ENCODE measurements at places on chromosomes 13 and 19.

DNA sequence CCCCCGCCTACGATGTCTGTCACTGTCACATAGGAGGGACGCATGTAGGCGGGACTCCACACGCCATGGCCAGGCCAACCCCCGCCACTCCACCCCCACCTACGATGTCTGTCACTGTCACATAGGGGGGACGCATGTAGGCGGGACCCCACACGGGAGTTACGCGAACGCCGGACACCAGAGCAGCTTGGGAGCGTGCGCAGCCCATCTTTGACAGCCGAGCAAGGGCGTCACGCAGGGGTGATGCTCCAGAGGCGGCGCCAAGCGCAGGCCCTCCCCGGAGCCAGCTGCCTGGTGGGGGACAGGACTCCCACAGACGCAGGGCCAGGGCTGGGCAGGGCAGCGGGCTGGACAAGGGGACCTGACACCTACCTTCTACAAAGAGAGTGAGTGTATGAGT lies 20.0 kb downstream of the ZNF787 start:
- no peak for DNase-seq

DNA sequence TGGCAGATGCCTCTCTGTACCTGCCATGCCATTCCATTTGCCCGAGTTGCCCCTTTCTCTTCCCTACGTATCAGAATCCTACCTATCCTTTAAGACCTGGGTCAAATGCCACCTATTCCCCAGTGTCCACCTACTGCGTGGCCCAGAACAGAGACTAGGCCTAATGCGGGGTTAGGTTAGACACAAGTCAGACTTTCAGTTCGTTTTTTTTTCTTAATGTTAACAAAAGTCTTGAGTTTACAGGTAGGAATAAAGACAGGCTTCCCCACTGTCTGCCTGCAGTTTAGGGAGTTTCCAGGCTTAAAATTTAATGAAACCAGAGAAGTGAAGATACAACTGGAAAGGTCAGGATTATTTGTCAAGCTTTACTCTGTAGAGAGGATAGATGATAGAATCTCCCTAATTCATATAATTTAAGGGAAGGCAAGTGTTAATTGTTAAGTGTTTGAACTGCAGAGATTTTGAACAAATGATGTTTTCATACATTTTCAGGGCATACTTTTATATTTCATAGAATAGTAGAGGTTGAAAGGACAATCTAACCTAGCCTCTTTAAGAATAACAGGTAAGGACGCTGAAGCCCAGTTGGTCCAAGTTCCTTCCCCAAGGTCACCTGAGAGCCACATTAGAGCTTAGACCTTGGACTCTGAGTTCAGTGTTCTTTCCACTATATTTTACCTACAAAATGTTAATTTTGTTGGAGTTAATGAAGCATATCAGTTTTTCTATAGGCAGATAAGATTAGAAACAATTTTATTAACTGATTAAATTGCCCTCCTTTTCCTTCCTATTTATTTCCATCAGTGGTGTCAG lies 35.8 kb downstream of the FRY start:
- DNase-seq, result no peak

GRCh38 chr19:40549007-40549708 lies 27.5 kb upstream of the SHKBP1 start:
- DNase-seq, result peak; percentile 57

- no peak for DNase-seq
These were observed 826.4 kb downstream of the GPC5 start for GRCh38 chr13:92224825-92225224.

DNA sequence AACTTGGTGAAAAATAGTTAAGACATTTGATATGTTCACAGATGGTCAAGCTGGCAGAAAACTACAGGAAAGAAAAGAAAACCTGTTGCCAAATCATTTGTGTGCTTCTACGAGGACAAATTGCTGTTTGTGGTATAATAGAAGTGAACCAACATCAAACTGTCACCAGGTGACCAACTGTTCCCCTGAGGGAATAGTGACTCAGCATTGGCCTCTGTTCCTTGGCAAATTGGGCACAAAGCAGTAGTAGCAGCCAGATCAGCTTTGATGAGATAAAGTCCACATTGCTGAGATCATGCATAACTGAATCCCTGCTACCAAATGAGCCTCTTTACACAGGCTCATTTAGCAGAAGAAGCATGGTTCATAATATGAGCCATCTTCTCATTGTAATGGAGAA lies 103.5 kb downstream of the POSTN start:
- no peak for DNase-seq

GRCh38 chr13:51590231-51590970 lies 6.1 kb downstream of the WDFY2 start:
- DNase-seq, result no peak

DNA sequence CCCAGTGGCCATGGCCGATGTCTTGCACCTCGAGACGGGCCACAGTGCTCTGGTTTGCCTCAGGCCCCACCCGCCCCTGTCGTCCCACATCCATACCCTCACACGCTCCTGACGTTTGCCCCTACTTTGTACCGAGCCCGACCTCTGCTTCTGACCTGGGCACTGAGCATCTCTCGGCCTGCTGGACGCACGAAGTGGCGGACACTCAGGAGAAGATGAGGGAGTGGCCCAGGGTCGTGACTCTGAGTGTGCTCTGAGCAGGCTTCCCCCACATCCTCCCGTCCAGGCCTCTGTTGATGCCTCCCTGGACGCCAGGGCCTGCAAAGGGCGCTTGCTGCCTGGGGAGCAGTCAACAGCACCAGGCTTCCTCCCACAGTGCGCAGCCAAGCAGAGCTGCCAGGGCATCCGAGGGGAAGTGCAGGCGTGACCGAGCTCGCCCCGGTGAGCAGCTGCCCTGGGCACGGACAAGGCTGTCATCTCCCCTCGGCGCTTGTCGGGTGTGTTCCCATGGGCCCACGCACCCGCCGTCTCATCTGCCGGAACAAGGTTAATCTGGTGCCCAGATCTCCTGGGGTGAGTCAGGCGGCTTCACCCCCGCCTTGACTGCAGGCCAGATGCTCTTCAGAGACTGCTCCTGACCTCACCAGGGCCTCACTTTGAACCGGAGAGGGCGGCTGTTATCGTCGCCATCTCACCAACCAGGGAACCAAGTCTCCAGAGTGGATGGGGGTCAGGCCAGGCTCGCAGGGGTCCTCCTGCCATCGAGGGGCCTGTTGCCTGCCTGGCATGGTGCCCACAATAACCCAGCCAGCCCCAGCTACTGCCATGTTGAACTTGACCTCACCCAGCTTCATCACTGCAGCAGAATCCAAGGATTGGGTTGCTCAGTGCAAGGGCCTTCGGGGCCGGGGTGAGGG lies 27.2 kb downstream of the COMP start:
- no peak for DNase-seq

- no peak for DNase-seq
These were observed 8.5 kb upstream of the SIGLEC8 start for GRCh38 chr19:51466723-51467122.

DNA sequence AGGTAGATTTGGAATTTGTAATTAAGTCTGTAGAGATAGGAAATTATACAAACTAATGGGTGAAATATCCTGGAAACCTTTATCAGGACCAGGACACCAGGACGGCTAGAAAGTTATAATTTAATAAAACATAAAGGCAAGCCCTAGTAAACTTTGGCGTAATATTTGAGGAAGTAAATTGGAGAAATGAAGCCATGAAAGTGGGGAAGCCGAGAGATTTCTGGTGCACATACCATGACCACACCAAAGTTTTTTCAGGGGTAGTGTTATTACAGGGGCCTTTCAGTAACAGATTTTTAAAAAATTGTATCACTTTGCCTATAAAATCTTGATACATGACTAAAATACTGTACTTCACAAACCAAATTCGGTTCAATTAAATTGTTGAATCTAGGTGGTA lies 54.7 kb upstream of the URAD start:
- no peak for DNase-seq

- DNase-seq, result no peak
These were observed 148.9 kb downstream of the GPC6 start for GRCh38 chr13:93375491-93375890.

GRCh38 chr13:21139374-21139773 lies 37.0 kb downstream of the SKA3 start:
- DNase-seq, result no peak

- DNase-seq, result no peak
These were observed 9.0 kb upstream of the CEBPA start for GRCh38 chr19:33311326-33311682.

GRCh38 chr13:58573743-58574142 lies 942.2 kb downstream of the PCDH17 start:
- no peak for DNase-seq

DNA sequence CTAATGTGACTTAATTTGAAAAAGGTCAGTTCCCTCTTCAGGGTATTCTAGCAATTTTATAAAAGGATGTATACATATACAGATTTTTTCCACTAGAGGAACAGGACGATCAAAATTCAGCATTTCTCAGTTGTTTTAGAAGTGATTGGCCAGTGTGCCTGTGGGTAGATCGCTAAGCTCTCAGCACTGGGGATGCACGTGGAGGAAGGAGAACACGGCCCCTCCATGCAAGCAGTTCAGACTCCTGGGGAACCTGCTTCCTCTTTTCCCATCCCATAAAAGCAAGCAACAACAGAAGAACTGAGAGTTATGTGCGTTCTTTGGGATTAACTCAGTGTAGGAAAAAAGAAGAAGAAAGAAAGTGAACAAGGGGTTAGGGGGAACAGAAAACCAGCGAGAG lies 328.8 kb downstream of the FOXO1 start:
- DNase-seq, result no peak

- no peak for DNase-seq
These were observed 83.6 kb downstream of the FGF14 start for GRCh38 chr13:102318233-102318632.

DNA sequence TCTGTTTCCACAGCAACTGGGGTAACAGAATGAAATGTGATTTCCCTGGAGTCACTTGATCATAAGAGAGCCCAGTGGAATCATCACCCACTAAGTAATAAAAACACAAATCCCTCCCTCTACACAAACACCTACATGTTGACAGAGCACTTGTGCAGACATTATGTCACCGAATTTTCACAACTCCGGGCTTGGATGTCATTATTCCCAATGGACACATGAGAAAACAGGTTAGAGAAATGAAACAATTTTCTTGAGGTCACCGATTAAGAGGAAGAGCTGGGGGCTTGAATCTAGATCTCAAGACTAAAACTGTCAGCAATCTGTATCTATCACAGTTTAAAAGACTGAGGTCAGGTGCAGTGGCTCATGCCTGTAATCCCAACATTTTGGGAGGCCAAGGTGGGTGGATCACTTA lies 3.1 kb downstream of the XRCC1 start:
- no peak for DNase-seq

DNA sequence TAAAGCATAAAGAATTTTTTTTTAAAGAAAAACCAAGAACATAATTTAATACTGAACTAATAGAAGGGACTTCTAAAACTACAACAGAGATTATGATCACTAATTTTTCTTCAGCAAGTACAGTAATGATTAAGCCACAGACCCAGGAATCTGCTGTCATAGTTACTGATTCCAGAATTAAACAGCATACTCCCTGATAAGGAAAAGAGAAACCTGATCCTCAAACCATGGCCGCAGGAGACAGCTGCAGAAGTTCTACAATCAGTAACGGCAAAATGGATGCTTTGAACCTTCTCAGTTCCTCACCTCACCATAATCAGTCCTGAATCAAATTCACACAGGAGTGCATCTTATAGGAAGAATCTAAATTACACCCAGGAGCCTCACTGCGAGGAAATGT lies 939.0 kb upstream of the SLITRK1 start:
- DNase-seq, result no peak

DNA sequence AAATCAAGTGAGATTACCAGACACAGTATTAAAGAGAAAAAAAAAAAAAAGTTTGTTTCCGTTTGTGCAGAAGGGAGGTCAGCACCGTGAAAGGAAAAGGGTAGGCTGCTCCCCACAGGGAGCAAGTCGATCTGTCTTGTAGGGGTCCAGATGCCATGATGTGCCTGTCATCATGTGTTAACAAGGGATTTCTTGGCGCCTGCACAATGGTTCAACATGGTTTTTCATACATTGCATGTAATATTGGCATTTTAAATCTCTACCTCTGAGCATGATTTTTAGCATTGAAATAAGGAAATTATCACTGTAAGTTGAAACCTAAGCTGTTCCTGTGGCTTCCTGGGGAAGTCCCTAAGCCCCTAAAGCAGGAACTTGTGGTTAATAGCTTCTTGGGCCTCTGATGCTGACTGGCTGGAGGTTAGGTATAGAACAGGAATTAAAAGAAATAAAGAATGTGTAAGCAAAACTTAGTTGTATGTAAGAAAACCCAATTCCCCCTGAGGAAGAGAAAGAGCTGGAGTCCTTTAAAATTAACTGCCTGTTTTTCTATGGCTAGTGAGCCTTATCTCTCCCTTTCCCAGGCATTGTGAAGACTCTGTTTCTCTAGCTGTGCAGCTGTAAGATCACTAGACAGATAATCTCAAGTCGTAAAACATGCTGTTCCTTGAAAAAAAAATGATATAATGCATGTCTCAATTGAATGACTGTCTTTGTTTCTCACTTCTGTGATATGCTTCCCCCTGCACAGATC lies 7.4 kb upstream of the FCGBP start:
- no peak for DNase-seq

DNA sequence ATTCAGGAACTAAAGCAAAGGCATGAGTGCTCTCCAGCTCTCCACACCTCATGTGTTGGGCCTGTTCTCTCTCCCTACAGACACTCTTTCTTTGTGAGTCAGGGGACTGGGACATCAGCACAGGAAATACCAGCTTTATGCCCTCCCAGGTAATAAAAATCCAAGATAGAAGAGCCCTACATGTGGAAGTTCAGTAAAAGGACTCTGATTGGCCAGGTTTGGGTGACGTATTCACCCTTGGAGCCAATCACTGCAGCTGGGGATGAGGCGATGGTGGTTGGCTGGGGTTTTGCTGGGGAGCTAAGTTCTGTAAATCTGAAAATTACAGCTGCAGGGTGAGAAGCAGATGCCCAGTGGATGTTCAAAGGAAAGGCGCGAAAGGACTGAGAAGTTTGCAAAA lies 32.5 kb downstream of the CCDC70 start:
- no peak for DNase-seq

- no peak for DNase-seq
These were observed 94.7 kb downstream of the MIPEP start for GRCh38 chr13:23794267-23795161.

DNA sequence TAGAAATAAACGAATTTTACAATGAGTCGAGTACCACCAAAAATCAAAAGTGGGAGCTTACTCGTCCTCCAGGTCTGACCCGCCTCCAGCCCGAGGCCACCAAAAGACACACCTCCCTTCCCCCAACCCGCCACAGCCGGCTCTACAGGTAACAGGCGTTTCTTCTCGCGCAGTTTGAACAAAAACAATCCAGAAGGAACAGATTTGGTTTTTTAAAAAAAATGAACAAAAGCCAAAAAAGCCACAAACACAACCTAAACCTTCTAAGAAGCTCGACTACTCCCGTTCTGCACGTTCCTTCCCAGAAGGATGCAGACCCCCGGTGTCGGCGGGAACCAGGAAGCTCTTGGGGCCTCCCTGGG lies 671 bp downstream of the ZDHHC20 start:
- no peak for DNase-seq
